ENCODE measurements at places on chromosomes 5 and 9.

DNA sequence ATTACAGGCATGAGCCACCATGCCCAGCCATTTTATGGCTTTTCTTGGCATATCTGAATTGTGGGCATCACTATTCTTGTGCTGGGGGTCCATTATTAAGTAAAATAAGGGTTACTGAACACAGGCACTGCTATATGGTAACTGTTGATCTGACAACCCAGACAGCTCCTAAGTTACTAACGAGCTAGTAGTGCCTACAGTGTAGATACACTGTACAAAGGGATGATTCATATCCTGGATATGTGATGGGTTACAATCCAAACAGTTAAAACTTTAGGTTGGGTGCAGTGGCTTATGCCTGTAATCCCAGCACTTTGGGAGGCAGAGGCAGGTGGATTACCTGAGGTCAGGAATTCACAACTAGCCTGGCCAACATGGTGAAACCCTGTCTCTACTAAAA, 4.3 kb downstream of the CD14 start:
- no peak for DNase-seq

GRCh38 chr5:102608414-102608813, 109.6 kb upstream of the SLCO6A1 start:
- DNase-seq = no peak

GRCh38 chr5:55096861-55097260, 5.6 kb upstream of the GZMA start:
- DNase-seq = no peak

- no peak for DNase-seq
Measured at GRCh38 chr5:113451797-113452196, 17.0 kb upstream of the TSSK1B start.

GRCh38 chr5:100623719-100624118, 88.5 kb downstream of the FAM174A start:
- no peak for DNase-seq

- DNase-seq = no peak
Measured at GRCh38 chr9:91144769-91145168, 216.9 kb downstream of the AUH start.

GRCh38 chr5:172313915-172314314, 30.4 kb upstream of the UBTD2 start:
- DNase-seq = no peak

DNA sequence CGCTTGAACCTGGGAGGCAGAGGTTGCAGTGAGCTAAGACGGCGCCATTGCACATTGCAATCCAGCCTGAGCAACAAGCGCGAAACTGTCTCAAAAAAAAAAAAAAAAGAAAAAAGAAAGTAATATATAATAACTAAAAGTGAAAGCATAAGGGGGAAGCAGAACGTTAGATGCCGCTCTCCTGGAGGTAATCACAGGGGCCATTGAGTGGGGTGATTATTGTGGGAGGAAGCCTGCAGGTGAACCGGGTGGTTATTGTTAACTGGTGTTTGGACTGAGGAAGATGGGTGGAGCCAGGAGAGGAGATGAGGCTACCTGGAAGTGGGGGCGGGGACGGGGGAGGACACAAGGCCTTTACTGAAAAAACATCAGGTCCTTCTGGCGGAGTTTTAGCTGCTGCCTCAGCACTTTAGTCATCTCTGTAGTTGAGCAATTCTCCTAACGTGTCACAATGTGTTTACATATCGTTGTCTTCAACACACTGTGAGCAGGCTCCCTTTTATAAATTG, 5.3 kb upstream of the TJP2 start:
- DNase-seq = peak; percentile 87

DNA sequence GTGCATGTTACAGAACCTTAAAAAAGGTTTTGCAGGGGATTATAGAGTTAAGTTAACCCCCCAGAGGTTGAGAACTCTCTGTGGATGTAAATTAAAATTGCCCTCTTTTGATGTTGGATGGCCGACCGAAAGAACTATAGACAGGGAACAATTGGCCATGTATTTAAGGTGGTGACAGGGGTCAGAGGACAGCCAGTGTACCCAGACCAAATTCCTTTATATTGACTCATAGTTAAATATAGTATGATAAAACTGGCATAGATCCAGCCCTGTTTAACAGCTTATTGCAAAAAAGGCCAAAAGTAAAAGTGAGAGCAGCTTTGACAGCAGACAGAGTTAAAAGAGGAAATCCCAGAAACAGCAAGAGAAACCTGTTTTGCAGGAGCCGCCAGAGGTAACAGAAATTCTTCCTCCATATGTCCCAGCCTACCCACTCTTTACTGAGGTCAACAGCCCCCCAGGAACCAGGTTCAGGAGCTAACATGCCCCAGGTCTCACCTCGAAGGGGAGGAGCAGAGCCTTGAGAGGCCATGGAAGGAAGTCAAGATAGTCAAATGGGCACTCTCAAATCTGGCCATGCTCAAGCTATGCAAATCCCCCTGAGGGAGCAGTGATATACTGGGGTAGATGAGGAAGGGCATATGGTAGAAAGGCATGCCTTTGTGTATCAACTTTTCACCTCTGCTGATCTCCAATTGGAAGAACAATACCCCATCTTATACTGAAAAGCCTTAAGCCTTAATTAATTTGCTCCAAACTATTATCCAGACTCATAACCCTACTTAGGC, 156.4 kb upstream of the COX7C start:
- DNase-seq = no peak

GRCh38 chr5:90940227-90940995, 381.8 kb downstream of the ADGRV1 start:
- no peak for DNase-seq

- DNase-seq = no peak
Measured at GRCh38 chr9:100086097-100086635, 12.6 kb downstream of the ERP44 start.

DNA sequence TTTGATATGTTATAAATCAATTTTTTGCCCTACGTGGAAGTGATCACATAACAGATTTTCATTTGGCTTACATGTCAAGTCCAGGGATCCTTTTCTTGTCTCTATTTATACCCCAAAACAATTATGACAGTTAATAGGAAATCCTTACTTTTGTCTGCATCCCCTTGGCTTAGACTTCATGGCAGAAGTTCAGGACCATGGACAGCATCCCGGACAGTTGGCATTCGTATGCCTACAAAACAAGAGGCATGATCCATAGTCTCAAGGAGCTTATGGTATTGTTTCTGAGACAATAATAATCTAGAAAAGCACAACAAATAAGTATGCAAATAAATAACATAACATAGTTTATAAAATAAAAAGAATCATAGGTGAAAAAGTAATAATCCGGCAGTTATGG, 214.3 kb upstream of the GRIA1 start:
- DNase-seq = no peak

DNA sequence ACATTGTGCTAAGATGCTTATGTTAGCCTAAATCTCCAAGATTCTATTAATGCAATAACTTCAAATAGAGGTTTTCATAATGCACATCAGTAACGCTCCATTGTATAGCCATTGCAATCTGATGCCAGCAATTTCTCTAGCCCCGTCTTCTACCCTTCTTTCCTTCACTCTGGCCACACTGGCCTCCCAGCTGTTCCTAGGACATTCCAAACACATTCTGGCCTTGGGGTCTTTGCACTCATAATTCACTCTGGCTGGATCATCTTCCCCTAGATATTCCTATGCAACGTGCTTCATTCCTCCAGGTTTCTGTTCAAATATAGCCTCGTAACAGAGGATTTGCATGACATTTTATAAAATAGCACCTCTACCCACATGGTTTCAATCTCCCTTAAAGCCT, 23.3 kb downstream of the FAM81B start:
- DNase-seq = no peak

DNA sequence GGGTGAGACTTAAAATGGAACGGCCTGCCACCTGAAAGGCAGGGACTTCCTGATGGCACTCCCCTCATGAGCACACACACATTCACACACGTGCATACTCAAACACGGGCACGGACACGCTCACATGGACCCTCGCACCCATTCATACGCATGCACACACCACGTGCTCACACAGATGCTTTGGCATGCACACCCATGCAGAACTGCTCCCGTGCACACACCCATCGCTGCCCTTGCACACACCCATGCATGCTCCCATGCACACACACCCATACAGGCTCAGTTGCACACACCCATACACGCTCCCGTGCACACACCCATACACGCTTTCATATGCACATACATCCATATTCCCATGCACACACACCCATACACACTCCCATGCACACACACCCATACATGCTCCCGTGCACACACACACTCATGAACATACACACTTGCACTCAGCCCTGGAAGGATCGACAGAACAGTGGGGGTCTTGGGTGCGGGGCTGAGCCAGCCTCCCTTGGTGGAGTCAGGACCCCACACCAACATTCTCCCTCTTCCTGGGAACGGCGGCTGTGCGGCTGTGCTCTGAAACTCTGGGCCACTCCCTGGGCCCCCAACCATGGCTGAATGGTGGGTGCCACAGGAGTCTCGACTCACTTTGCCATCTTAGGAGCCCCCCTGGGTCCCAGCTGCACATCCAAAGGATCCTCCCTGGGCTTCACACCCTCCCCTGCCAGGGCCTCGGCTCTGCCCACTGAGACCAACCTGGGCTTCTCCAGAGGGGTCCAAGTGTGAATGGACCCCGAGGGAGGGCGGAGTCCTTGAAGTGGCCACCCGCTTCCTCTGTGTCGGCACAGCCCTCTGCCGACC, 115.2 kb downstream of the RXRA start:
- no peak for DNase-seq

GRCh38 chr5:43193894-43194265, 1.9 kb downstream of the NIM1K start:
- DNase-seq = no peak

DNA sequence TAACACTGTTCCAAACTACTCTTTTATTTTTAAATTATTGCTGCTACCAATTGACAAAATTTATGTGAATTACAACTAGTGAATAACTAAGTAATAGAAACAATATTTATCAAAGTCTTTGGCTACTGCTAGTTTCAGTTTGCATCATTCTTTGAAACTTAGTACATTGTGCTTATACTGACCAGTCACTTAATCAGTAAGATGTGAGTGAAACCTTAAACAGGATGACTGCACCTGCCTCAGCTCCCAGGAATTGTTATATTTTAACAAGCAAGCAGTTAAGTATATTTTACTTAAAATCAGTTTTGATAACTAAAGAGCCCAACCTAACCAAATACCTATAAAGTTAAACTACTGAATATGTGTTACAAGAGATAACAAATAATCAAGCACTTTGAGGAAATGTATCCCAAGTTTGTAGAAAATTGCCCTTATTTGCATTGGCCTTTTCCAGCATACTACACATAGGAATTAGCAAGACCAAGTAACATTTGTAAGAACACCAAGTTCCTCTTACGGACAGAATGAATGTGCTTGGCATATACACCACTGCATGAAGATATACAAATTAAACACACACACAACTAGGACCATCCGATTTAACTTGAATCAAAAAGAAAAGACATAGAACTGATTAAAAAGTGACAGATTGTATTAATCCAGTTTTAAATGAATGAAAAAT, 545.5 kb upstream of the DAB2 start:
- no peak for DNase-seq

Measured in right lobe of liver (tissue), 6 donors.